Kidney capillary endothelial cell (primary cell): ENCODE measurements at places on chromosomes 5 and 9.

GRCh38 chr9:34651876-34652601 lies at the start of gene IL11RA:
Gene IL11RA (plus strand): TSS chr9:34652185. CDS start chr9:34655218, 3,033 bp downstream.
- DNase-seq, result peak; percentile 87

GRCh38 chr5:82045554-82046275 lies 73.9 kb downstream of the ATG10 start:
- DNase-seq, result no peak

DNA sequence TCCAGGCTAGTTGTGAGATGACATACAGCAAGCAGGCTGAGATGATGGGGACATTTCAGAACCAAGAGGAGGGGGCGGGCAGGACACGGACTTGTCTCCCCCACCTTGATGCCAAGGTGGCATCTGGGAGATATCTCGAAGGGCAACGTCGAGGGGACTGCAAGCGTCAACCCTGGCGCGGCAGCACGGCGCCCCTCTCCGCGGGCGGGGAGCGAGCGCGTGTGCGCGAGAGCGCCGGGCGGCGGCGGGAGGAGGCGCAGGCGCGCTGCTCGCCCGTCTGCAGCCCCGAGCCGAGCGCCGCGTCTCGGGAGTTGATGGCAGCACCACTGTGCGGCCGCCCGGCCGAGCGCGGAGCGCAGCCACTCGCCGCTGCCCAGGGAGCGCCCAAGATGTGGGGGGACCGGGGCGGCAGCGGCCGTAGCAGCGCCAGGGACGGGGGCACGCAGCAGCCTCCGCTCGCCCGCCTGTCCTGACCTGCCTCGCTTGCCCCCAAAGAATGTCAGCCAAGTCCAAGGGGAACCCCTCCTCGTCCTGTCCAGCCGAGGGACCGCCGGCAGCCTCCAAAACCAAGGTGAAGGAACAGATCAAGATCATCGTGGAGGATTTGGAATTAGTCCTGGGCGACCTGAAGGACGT lies at the start of gene PRR16:
PRR16 (plus strand) TSS at position 310 of the 636 bp plus-strand sequence.
- DNase-seq, result no peak

GRCh38 chr5:133727636-133728035 lies 115.3 kb upstream of the FSTL4 start:
- peak; percentile 20 for DNase-seq

- DNase-seq, result no peak
Observed at GRCh38 chr5:55470282-55470681, 64.5 kb downstream of the PLPP1 start.

DNA sequence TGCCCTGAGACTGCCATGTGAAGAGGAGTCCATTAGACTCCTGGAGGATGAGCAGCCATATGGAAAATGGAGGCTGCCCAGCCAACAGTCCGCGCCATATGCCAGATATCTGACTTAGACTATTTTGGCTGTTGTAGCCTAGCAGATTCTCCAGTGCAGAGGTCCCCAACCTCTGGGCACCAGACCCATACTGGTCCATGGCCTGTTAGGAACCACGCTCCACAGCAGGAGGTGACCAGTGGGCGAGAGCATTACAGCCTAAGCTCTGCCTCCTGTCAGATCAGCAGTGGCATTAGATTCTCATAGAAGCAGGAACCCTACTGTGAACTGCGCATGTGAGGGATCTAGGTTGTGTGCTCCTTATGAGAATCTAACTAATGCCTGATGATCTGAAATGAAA lies 851.9 kb downstream of the NR2F1-AS1 start:
- DNase-seq, result no peak

DNA sequence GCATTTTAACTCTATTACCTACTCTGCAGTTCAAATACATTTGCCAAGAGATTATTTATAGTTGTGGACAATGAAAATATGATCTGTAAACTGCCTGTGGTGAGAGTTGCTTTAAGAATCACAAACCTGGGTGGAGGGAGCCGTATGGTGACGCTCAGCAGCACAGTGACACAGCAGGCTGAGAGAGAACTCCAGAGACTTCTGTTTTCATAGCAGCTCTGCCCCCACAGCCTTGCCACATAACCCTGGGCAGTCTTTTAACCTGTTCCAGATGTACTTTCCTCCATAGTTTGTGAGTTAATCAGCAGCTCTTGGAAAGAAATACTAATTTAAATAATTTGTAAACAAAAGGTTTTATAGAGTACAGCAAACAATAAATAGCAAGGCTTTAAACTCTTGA lies 450.5 kb downstream of the ELAVL2 start:
- DNase-seq, result no peak

DNA sequence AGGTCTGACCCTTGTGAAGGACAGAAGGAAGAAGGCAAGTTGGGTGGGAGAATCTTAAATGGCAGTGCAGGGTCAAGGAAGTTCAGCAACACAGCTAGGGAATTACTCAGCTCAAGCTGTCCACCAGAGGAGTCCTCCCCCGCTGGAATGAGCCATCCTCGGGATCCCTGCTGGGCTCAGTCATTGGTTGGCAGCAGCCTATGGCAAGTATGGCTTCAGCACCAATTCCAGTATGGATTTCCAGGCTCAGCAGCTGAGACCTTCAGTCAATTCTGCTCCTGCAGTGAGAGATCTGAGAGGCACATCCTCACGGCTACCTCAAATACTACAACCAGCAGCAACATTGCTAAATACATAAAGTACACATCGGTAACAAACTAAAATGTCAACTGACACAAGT lies 280.6 kb upstream of the PIK3R1 start:
- DNase-seq, result no peak

DNA sequence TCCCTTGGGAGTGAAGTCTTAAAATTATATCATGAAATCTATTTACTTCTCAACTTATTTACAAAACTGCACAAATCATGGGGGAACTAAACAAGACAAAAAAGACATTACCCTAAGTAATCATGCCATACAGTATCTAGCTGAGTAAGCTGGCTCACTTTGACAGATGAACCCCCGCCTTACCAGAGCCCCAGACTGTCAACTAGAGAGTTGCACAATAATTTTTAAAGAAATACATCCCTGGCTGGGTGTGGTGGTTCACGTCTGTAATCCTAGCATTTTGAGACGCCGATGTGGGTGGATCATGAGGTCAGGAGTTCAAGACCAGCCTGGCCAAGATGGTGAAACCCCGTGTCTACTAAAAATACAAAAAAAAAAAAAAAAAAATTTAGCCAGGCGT lies 62.3 kb downstream of the LPAR1 start:
- DNase-seq, result no peak

GRCh38 chr5:134245692-134246091 lies 19.8 kb upstream of the PPP2CA start:
- no peak for DNase-seq

DNA sequence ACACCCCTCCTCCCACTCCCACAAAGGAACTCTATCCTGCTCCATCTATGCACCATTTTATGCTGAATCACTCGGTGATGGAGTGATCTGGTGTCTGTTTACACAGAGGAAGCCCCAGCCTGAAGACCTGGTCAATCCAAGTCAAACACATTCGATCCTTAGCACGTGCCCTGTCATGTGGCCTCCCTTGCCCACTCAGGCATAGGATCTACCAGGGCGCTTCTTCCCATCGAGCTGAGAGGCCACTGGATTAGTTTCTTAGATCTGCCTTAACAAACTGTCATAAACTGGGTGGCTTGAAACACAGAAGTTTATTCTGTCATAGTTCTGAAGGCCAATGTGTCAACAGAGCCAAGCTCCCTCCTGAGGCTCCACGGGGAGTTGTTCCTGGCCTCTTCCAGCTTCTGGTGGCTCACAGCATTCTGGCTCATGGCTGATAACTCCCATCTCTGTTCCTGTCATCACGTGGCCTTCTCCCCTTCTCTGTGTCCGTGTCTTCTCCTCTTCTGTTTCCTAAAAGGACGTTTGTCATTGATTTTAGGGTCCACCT lies 34.2 kb downstream of the FOXI1 start:
- no peak for DNase-seq

DNA sequence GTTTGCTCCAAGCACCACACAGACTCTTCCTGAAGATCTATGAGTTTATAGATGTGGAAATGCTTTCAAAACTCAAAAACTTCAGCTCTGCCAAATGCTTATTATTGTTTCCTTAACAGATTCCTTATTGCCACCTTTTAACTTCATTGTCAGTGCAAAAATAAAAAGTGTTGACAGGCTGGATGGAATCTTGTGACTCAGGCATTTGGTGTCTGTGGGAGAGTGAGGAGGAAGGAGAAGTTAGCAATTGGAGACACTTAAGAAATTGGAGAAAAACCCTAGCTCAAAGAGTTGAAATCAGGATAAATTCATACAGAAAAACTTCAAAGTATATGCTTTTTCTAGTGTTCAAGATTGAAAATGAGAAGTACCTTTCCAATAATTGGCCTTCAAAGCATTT lies 140.6 kb upstream of the PUM3 start:
- no peak for DNase-seq

- no peak for DNase-seq
Observed at GRCh38 chr5:2627867-2628266, 123.6 kb downstream of the IRX2 start.

DNA sequence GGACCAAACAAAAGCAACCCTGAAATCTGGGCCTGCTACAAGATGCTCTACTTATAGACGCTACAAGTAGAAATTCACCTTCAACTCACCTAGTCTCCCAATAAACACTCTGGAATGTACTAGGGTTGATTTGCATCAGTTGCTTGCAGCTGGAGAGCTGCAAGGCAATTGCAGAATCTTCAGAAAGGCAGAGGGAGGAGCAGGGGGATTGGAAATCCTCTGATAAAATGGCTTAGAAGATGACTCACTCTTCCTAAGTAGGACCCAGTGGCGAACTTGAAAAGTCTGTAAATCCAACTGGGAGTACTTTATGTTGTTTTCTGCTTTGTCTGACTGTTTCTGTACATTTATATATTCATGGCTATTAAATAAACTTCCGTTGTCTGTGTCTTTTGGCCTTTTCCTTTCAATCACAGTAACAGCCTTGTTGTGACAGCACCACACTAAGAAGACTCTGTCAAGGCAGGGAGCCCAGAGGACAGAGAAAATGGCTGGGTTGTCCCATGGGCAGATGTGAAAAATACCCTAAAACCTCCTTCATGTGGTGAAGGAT lies 14.7 kb upstream of the MLLT3 start:
- DNase-seq, result no peak

- peak; percentile 44 for DNase-seq
Observed at GRCh38 chr5:172640822-172641358, at the start of gene NEURL1B. Gene NEURL1B (plus strand): TSS chr5:172641263. CDS start chr5:172641407, 144 bp downstream.

GRCh38 chr9:36036253-36036779 lies 397 bp upstream of the RECK start:
- no peak for DNase-seq

DNA sequence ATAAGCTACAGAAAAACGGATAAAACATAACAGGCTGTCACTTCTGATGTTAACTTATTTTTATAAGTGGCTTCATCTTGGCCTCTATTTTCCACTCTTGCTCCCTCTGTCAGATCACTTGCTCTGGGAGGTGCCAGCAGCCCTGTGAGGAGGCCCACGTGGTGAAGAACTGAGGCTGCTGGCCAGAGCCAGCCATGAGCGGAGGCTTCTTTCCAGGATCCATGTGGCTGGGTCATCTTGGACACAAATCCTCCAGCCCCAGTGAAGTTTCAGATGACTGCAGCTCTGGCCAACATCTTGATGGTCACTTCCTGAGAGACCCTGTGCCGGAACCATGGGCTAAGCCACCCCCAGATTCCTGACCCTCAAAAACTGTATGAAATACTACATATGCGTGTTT lies 7.5 kb upstream of the CMBL start:
- no peak for DNase-seq

- DNase-seq, result no peak
Observed at GRCh38 chr5:124718380-124718789, 28.1 kb downstream of the ZNF608 start.

DNA sequence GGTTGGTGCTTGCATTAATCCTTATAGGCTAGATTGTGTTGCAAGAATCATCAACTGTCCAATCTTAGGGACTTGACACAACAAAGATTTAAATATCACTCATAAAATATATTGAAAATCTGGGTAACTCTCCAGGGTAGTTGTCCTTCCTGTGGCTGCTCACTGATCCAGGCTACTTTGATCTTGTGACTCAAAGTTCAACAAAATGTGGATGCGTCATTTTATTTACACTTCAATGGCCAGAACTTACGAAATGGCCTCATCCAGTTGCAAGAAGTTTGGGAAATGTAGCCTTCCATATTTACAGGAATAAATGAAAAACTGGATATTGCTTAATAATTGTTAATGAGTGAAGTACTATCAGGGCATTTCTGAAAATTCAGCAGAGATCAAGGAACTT lies 235.5 kb upstream of the ACTBL2 start:
- DNase-seq, result no peak

DNA sequence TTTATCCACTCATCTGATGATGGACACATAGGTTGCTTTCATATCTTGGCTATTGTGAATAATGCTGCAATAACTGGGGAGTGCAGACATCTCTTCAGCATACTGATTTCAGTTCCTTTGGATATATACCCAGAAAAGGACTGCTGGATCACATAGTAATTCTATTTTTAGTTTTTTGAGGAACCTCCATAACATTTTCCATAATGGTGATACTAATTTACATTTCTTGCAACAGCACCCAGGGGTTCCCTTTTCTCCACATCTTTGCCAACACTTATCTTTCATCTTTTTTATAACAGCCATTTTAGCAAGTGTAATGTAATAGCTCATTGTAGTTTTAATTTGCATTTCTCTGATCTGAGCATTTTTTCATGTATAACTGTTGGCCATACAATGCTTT lies 34.1 kb upstream of the NR4A3 start:
- DNase-seq, result no peak

GRCh38 chr9:5013374-5013773 lies 28.3 kb downstream of the JAK2 start:
- DNase-seq, result no peak

GRCh38 chr5:122314036-122314435 lies 2.0 kb downstream of the SNCAIP start:
- DNase-seq, result no peak

DNA sequence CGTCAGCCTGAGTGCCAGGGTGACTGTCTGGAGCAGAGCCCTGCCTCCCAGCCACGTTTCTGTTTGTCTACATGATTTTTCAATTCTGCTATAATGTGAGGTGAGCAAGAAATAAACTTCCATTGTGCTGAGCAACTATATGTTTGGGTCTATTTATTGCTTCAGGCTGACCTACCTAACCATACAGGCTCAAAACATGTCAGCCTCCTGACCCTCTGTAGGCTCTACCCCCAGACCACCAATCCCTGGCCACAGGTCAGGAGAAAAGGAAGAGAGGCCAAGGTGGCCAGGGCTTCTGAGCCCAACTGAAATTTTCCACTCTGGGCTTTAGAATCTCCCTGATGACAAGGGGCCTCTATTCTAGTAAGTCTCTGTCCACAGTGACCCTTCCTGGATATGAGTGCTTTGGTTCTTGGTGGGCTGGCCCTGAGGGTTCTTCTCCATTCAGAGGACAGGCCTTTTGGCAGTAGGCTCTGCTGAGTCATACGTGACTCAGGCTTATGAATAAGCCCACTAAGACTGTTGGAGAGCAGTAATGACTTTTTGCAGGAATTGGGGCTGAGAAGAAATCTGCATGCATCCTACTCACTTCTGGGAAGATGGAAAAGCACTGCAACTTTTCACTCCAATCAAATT lies 117.2 kb upstream of the TBCA start:
- DNase-seq, result peak; percentile 96

- peak; percentile 22 for DNase-seq
Observed at GRCh38 chr5:54254482-54255198, 55.7 kb downstream of the ARL15 start.
